NCI-H524 (cell line): ENCODE measurements at places on chromosomes 7 and 10.

GRCh38 chr10:96772196-96772595 lies 51.9 kb upstream of the PIK3AP1 start:
- no peak for DNase-seq

DNA sequence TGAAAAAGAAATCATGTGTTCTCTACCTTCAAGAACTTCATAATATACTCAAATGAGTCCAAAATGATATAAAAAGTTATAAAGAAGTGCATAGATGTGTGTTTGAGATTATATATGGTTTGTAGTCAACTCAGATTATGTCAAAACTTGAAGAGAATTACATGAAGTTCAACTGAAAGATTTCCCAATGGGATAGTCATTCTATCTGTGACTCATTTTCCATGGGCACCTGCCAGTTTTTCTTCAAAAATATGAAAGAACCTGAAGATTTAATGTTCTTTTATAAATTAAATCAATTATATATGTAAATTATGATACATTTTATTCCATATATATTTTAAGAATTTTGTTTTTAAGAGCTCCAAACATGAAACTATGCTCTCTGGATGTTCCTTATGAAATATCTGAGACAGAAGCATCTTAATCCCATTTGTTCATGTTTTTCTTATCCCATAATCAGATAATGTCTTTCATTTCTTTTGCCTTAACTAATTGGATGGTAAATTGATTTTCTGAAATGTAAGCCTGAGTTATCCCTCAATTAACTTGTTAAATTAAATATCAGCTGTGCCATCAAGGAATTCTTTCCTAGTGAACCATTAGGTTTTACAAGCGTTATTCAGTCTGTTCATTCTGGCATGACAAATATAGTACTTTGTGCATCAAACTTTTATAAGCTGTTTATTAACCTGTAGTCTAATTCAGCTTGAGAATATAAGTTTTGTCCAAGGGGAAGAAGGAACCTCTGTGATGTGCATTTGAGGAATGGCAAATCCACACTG lies 387.1 kb downstream of the IPMK start:
- no peak for DNase-seq

DNA sequence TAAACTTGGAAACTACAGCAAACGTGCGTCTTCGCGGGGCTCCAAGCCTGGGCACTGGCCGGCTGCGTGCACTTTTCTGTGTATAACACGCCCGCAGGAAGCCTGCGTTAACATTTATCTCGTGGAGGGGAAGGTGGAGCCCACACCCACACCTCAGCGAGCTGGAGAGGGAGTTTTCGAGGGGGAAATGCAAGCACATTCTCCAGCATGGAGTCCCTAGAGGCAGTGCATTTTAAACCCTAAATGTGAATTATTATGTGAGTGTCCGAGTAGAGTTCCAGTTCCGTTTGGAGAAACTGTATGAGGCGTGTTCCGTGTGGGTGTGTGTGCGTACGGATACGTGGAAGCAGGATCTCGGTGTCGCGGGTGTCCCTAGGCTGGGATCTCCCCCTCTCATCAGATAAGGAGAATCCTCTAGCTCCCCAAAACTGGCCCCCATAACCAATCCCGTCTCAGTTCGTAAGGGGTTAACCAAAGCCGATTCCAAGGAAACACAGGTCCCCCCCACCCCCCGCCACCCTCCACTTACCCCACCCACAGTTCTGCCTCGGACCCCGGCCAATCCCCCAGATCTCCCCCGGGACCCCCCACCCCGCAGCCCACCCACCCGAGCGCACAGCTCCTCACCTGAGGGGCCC lies 403 bp downstream of the CDK6 start:
- peak; percentile 43 for DNase-seq

- no peak for DNase-seq
Measured at GRCh38 chr10:61941202-61941681, 39.7 kb downstream of the ARID5B start.

DNA sequence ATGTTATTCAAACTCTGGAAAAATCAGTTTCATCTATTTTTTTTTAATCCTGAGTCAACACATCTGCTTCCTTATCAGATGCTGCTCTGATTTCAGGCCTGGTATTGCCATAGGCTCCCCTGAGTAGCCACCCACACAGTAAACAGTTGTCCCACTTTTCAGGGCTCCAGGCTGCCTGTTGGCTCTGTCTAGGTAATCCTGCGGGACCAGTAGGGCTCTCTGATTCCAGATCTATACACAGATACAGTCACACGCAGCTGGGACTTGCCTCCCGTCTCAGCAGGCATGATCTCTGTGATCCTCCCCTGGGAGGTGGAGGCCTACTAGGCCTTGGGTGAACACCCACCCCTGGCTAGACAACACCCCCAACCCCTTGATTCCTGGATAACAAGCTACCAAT lies 206.1 kb downstream of the CREB5 start:
- no peak for DNase-seq

DNA sequence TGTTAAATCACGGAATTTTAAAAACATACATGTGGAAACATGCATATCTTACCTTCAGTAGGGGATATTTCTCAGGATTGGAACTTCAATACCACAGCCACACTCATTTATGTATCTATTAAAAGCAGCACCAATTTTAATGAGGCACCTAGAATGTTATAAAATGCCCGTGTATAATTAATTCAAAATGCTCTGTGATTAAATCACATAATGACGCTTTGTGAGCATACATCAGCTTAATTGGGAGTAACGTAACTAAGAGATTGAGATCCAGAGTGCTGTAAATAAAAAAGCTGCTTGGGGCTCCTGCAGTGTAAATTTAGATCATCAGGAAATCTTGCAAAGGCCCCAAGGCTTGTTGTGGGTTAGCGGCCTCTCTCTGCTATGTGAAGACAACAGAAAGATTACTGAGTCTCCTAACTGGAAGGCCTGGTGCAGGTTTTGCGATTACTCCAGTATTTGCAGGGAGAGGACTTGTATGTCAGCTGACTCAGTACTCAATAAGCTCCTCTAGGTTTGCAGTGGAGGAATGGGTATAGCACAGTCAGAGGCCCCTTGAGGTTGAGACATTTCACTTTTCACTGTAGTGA lies 195.5 kb upstream of the PHYHIPL start:
- DNase-seq: no peak

GRCh38 chr7:78441737-78442136 lies 643.2 kb downstream of the PHTF2 start:
- DNase-seq: no peak

DNA sequence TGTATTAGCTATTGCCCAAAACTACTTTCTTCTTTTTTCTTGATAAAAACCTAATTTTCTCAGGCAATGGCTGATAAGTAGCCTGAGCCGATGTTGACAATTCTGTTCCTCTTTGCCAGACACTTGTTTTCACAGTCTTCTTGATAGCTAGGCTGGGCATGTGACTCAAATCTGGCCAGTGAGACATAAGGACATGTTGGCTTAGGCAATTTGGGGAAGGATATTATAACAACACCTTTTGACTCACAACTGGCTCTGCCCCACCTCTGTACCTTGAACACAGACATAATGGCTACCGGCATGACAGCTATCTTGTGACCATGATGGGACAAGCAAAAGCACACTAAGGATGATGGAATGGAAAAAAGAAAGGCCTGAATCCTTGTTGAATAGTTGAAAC lies 72.9 kb upstream of the GPR22 start:
- no peak for DNase-seq

DNA sequence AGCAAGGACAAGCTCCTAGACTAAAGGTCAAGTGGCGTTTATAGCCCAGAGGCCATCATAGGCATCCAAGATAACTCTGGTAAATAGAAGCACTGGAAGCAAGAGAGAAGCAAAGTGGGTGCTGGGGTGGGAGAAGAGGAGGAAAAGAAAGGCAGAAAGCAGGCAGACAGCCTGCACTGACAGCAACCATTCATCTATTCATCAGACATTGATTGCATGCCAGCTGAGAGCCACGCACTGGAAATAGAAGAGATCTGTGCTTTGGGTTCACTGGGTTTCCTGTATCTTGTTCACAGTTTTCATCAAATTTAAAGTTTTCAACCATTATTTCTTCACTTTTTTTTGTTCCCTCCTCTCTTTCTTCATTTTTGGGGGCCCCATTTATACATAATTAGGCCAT lies 4.7 kb upstream of the SLIT1 start:
- no peak for DNase-seq

DNA sequence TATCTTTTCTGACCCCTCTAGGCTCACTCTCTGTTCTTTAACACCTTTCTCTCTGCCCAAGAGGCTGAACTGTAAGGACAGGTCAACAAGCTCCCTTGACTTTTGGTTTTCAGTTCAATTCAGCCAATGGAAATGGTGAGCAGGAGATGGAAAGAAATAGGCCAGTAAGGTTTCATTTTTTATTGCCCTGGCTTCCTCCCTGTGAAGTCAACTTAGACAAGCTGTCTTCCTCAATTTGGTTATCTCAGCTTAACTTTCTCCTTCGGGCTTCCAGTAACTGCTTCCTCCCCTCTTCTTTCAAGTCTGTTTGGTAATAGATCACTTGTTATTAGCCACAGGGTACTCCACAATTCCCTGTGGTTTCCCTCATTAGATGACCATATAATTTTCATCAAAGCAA lies 19.7 kb downstream of the LIPK start:
- no peak for DNase-seq

GRCh38 chr7:66464059-66464458 lies 164.6 kb upstream of the KCTD7 start:
- no peak for DNase-seq

DNA sequence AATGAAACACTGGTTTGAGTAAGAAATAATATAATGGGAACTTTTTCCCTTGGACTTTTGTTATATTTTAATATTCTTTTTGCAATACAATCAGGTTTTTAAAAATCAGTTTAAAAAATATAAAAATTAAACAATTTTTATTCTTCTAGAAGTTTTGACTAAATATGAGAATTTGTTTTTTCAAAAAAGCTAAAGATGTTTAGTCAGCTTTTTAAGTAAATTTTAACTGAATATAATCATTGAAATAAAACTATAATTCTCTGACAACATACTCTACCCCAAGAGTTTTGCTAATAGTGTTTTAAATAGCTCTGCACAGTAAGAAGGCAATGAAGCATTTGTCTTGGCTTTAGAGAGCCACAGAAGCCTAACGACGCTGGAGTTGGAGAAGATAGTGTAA lies 70.5 kb downstream of the IQUB start:
- no peak for DNase-seq

- DNase-seq: no peak
Measured at GRCh38 chr10:131091682-131092081, 219.8 kb downstream of the TCERG1L start.

- no peak for DNase-seq
Measured at GRCh38 chr7:35477609-35478008, 217.3 kb downstream of the HERPUD2 start.

- DNase-seq: no peak
Measured at GRCh38 chr10:116524736-116525135, 21.0 kb upstream of the PNLIP start.

- DNase-seq: no peak
Measured at GRCh38 chr7:4603843-4604231, 78.3 kb upstream of the FOXK1 start.

DNA sequence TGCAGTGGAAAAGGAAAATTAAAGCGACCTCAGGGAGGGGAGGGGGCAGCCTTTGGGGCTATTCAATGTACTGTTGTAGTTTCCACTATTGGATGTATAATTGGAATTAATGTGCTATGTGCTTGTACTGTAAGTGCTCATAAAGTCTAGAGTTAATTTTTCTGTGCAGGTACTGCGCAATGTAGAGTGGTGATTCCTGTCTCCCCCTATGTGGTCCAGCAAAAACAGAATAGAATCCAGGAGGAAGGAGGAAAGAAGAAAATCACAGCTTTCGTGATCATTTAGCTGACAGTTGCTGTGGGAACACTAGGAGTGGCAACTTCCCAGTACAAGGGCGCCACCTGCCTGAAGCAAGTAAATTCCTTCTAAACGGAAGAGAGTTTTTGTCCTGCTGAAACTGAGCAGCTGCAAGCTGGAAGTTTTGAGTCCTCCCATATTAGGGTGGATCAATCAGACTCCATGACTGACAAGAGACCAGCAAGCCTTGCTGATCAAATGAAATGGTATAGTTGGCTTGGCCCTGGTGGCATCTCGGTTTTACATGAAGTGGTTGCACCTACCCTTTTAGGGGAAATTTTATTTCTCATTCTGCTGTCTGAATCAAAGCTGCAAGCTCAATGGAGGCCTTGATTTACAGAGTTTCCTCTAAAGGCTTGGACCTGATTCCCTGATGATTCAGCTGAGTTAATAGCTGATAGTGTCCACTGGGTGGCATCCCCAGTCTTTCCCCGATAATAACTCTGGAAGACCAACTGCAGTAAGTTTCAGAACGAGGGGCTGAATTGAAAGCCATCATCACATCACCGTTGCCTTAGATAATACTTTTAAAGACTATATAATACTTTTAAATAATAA lies 299.8 kb downstream of the HGF start:
- DNase-seq: no peak

GRCh38 chr10:49749144-49749543 lies 13.0 kb downstream of the OGDHL start:
- no peak for DNase-seq

- no peak for DNase-seq
Measured at GRCh38 chr10:15817409-15818046, 42.8 kb downstream of the MINDY3 start.

- DNase-seq: no peak
Measured at GRCh38 chr7:117271566-117271965, 51.3 kb downstream of the WNT2 start.

GRCh38 chr7:98249106-98249505 lies 2.9 kb downstream of the TECPR1 start:
- DNase-seq: no peak

- no peak for DNase-seq
Measured at GRCh38 chr7:22954251-22954650, 59.7 kb downstream of the HYCC1 start.

GRCh38 chr7:87310790-87311419 lies 34.6 kb upstream of the CROT start:
- DNase-seq: no peak

DNA sequence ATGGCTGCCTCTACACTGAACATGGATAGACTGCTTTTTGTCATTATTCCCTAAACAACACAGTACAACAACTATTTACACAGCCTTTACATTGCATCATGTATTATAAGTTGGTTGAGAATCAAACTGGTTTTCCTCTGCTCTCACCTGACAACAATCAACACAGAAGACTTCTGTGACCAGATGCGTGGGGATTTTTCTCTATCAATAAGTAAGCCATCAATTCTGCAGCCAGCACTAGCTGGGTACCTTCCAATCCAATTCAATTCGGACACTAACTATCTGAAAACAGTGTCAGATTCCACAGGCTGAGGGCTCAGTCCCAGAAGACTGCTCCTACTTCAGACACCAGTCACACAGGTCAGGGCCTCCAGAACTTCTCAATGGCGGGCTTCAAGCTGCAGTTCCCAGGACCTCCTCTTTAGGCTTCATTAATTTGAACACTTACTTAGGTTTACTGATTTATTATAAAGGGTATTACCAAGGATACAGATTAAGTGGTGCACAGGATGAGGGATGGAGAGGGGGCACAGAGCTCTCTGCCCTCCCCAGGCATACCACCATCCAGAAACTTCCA lies 36.4 kb upstream of the ASL start:
- no peak for DNase-seq
